ENCODE measurements at places on chromosomes 13 and 19. TPM values are rescaled to one million over a fixed set of nuclear protein-coding genes. Genes with fewer than 3 reads are reported as not detected.

The SRRM5 gene
- 0.16 TPM for total RNA-seq

The OVOL3 gene
- total RNA-seq: not detected

The MIDN gene
- 61.0 TPM for total RNA-seq

The ELSPBP1 gene
- not detected for total RNA-seq

The COL4A1 gene
- total RNA-seq: 1,642 TPM
